ENCODE measurements at places on chromosomes 5 and 9. TPM values are rescaled to one million over a fixed set of nuclear protein-coding genes. Genes with fewer than 3 reads are reported as not detected.

Gene PCDHGC5
- total RNA-seq: 0.20 TPM

Gene MRRF
- total RNA-seq: 56.5 TPM

Gene FAM78A
- 3.4 TPM for total RNA-seq

Gene PTGES2
- total RNA-seq: 162 TPM

- no peak for DNase-seq
- peaks cover 26% of the 10 kb centered on the region for H3K4me1 ChIP-seq
- no peak overlapping the region for H3K27ac ChIP-seq
- no peaks in the 10 kb centered on the region for H3K27me3 ChIP-seq
- peaks cover 11% of the 10 kb centered on the region for H3K36me3 ChIP-seq
- H3K4me3 ChIP-seq: no peak overlapping the region
These were observed 1.7 kb downstream of the SRD5A1 start for GRCh38 chr5:6634788-6635430.

DNA sequence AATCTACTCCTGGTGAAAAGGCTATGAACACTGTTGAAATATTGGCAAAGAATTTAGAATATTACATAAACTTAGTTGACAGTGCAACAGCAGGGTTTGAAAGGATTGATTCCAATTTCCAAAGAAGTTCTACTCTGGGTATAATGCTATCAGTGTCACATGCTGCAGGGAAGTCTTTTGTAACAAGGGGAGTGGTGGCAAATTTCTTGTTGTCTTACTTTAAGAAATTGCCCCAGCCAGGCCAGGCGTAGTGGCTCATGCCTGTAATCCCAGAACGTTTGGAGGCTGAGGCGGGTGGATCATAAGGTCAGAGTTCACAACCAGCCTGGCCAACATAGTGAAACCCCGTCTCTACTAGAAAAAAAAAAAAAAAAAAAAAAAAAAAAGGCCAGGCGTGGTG lies 86.3 kb upstream of the OTULINL start:
- H3K4me3 ChIP-seq: no peak overlapping the region
- no peak overlapping the region for H3K27ac ChIP-seq
- peaks cover 45% of the 10 kb centered on the region for H3K36me3 ChIP-seq
- H3K27me3 ChIP-seq: no peaks in the 10 kb centered on the region

DNA sequence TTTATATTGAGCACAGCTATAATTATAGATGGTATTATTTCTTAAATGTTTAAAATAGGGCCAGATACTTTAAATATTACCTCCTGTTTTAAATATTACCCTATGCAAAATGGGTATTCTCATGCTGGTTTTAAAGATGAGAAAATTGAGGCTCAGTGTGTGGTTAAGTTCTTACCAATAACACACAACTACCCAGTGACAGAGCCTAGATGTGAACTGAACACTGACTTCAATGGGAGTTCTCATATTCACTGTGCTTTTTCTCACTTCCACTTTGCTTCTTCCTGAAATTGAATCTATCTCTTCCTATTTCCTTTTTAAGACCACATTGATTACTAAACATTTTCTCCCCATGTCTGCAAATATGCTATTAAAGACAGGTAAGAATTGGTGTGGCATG lies 135.8 kb upstream of the TUSC1 start:
- H3K36me3 ChIP-seq: no peaks in the 10 kb centered on the region
- no peak overlapping the region for H3K27ac ChIP-seq

GRCh38 chr9:113906411-113907110 lies 30.5 kb downstream of the ZNF618 start:
- no peaks in the 10 kb centered on the region for H3K36me3 ChIP-seq
- H3K27me3 ChIP-seq: no peaks in the 10 kb centered on the region
- H3K4me3 ChIP-seq: no peak overlapping the region
- no peak overlapping the region for H3K27ac ChIP-seq

DNA sequence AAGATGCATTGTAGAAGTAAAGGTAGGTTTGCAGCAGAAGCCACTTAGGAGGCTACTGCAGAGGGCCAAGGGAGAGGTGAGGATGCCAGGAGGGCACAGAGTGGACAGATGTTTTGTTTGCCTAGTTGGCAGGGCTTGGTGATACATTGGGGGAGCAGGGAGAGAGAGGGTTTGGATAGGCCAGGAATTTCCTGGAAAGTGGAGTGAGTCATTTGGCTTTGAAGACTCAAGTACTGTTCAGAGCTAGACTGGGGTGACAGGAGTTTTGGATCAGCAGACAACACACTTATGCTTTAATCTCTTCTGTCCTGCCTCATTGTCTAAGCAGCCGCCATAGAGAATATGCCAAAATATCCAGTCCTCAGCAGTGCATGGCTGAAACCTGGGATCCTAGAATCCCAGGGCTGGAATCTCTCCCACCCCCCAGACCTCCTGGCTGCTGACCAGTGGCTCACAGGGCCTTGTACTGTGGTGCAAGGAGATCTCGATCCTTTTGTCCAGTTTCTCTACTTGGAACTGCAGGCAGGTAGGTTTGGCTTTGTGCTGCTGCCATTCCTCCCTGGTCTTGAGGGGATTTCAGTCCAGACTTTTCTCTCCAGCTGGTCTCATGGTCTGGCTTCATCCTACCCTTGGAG lies 11.0 kb downstream of the TMEM268 start:
- H3K4me1 ChIP-seq: peaks cover 2% of the 10 kb centered on the region
- H3K4me3 ChIP-seq: no peak overlapping the region
- H3K27me3 ChIP-seq: no peaks in the 10 kb centered on the region
- H3K36me3 ChIP-seq: no peaks in the 10 kb centered on the region
- H3K27ac ChIP-seq: no peak overlapping the region

DNA sequence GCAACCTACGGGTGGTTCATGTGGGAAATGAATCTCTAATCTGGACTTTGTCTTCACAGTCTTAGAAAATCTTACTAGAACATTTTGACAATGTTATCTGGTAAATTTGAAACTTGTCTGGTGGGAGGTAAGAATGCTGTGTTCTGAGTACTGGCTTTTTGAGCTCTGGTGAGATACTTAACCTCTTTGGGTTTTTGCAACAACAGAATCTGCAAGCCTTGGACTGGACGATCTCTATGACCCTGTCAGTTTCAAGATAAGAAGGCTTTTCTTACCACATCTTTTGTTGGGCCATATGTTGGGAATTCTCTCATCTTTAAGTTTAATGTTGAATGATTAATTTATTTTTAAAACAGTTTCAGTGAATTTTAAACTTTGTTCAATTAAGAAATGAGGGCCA lies 112.9 kb downstream of the GOLPH3 start:
- no peaks in the 10 kb centered on the region for H3K4me1 ChIP-seq
- no peak overlapping the region for H3K4me3 ChIP-seq
- DNase-seq: no peak
- no peaks in the 10 kb centered on the region for H3K27me3 ChIP-seq
- H3K36me3 ChIP-seq: no peaks in the 10 kb centered on the region
- no peak overlapping the region for H3K27ac ChIP-seq

- no peak overlapping the region for H3K4me3 ChIP-seq
- H3K36me3 ChIP-seq: no peaks in the 10 kb centered on the region
- no peak for DNase-seq
- peak overlapping the region; percentile 95 for H3K27ac ChIP-seq
- no peaks in the 10 kb centered on the region for H3K27me3 ChIP-seq
These were observed 4.9 kb downstream of the NEK6 start for GRCh38 chr9:124262649-124262972.

GRCh38 chr5:166977911-166978422 lies 1313.5 kb upstream of the WWC1 start:
- H3K4me1 ChIP-seq: peaks cover 11% of the 10 kb centered on the region
- peak overlapping the region; percentile 40 for H3K4me3 ChIP-seq
- peak overlapping the region; percentile 71 for H3K27ac ChIP-seq
- no peaks in the 10 kb centered on the region for H3K27me3 ChIP-seq

DNA sequence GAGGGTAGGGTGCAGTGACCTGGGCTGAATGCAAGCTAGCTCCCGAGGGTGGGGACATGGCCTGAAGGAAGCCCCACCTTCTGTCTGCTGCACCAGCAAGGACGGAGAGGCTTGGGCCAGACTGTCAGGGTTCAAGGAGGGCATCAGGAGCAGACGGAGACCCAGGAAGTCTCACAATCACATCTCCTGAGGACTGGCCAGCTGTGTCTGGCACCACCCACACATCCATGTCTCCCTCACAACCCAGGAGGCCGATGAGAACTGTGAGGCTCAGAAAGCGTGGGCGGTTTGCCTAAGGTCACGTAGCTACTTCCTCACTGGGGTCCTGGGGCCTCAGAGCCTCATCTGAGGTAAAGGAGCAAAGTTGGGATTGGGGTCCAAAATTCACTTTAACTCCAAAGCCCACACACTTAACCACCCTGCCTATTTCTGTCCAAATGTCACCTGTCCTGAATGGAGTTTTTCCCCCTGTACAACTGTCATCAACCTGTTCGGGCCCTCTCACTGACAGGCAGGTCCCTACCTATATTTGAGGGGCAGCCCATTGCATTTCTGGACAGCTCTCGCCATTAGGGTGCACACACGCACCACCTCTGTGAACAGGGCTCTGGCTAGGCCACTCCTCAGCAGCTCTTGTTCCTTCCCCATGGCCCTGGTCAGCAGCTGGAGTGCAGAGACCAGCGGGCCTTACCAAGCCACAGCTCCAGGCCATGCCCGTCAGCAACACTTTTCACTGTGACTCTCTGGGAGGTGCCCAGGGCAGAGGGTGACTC lies 3.4 kb downstream of the IL13 start:
- DNase-seq: no peak
- H3K36me3 ChIP-seq: no peaks in the 10 kb centered on the region
- H3K4me3 ChIP-seq: no peak overlapping the region
- peaks cover 8% of the 10 kb centered on the region for H3K4me1 ChIP-seq
- no peak overlapping the region for H3K27ac ChIP-seq

- H3K27ac ChIP-seq: no peak overlapping the region
- H3K36me3 ChIP-seq: no peaks in the 10 kb centered on the region
- H3K4me3 ChIP-seq: no peak overlapping the region
- H3K4me1 ChIP-seq: no peaks in the 10 kb centered on the region
- peak; percentile 59 for DNase-seq
These were observed 67.4 kb upstream of the TBC1D9B start for GRCh38 chr5:179974946-179975712.

DNA sequence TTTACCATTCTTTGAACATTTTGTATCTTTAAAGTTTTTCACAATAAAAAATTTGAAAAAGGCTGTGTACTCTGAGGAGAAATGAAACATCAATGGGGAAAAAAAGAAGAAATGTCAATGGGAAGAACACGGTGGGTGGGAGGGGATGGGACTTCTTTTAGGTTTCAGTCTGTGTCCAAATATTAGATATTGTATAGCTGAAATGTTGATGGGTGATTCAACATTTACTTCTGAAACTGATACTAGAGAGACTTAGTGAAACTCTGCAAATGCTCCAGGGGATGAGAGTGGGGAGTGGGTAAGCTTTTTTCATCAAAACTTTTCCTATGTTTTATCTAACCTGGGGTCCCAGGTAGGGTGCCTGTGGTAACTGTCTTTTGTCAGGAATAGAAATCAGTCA lies 311.9 kb downstream of the MAN2A1 start:
- H3K27me3 ChIP-seq: no peaks in the 10 kb centered on the region
- H3K27ac ChIP-seq: peak overlapping the region; percentile 34
- H3K4me3 ChIP-seq: no peak overlapping the region
- H3K36me3 ChIP-seq: no peaks in the 10 kb centered on the region
- no peaks in the 10 kb centered on the region for H3K4me1 ChIP-seq
- DNase-seq: no peak

- no peaks in the 10 kb centered on the region for H3K27me3 ChIP-seq
- DNase-seq: peak; percentile 78
- H3K4me3 ChIP-seq: no peak overlapping the region
- no peaks in the 10 kb centered on the region for H3K4me1 ChIP-seq
These were observed 218.8 kb upstream of the ADAMTSL1 start for GRCh38 chr9:18255158-18255629.

DNA sequence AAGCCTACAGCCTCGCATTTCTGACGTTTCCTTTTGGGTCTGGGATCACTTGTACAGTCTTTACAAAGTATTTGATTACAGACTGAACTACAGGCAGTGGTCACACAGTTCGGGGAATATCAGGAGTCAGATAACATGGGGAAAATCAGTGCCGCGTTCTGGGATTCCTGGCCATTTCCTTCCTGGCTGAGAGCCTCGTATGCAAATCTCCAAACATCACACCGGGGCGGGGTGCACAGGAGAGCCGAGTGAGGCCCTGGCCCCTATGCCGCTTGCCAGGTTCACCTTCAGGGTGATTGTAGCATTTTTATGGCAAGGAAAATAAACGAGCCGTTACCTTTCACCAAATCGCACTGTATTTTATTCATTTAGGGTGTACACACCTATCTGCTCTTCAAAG lies 29.6 kb upstream of the SLC9A3 start:
- H3K4me3 ChIP-seq: no peak overlapping the region
- no peaks in the 10 kb centered on the region for H3K36me3 ChIP-seq
- peaks cover 15% of the 10 kb centered on the region for H3K27me3 ChIP-seq
- no peaks in the 10 kb centered on the region for H3K4me1 ChIP-seq
- H3K27ac ChIP-seq: no peak overlapping the region
